ENCODE measurements at places on chromosomes 16 and 17.

DNA sequence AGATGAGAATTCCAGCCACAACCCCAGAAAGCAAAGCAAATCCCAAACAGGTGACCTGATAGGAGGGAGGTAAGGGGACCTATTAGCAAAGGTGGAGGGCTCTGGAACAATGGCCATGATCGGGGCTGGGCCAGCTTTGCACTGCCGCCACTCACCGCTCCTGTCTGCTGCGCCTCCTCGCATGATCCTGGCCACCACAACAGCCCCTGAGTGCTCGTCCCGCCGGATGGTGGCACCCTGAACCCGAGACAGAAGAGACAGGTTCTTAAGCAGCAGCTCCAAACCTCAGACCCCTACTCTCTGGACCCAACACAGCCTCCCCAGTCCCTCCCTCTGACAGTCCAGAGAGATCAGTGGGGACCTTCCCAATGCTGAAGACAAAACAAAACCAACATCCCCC is 5.3 kb downstream of the MPP3 start:
- no peak for DNase-seq

- no peak for DNase-seq
Measured at GRCh38 chr17:16900288-16900882, 71.5 kb downstream of the TNFRSF13B start.

GRCh38 chr17:56313201-56313600 is 159.9 kb downstream of the ANKFN1 start:
- DNase-seq, result no peak

DNA sequence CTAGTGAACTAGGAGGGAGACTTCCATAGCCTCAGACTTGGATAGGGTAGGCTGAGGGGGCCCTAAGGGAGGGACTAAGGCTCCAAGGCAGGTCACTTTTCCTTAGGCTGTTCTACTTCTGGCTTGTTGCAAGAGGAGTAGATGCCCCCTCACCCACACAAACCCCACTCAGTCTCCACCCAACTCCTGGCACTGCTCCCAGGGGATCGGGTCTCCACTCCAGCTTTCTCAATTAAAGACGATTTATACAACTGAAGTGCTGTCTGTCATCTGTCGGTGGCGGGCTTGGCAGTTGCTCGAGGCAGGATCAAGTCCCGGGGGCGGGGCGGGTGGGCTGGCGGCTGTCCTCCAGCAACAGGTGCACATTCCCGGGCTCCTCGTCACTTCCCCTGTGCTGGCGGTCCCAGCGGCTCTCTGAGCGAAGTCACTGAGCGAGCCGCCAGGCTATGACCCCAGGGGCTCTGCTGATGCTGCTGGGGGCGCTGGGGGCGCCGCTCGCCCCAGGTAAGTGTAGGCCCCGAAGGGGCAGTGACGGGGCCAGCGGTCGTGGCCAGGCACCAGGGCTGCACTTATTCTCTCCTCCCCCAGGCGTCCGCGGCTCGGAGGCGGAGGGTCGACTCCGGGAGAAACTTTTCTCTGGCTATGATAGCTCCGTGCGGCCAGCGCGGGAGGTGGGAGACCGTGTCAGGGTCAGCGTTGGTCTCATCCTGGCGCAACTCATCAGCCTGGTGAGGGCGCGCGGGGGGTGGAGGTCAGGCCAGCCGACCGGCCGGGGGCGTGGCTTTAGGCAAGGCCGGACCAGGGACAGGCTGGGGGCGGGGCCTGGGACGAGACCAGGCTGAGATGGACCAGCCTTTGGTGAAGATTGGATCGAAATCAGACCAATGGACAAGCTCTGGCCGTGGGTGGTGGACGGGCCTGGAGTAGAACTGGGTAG is at the start of gene CHRNB1:
CHRNB1 (plus strand) TSS at position 380 of the 937 bp plus-strand sequence; CDS start at position 447, 67 bp downstream.
- no peak for DNase-seq

- DNase-seq, result no peak
Measured at GRCh38 chr17:44005527-44006271, 1.3 kb downstream of the NAGS start.

All from stimulated activated CD4-positive, alpha-beta T cell treated with anti-CD3 and anti-CD28 coated beads, Interleukin-15, amount 100 ng/mL, for 48 hours (primary cell).